Brain microvascular endothelial cell (primary cell): ENCODE measurements at places on chromosomes 1 and 21.

GRCh38 chr1:229152311-229152710 is 118.6 kb upstream of the RAB4A start:
- no peak for DNase-seq

GRCh38 chr1:156698995-156699394 is 6.4 kb downstream of the CRABP2 start:
- no peak for DNase-seq

DNA sequence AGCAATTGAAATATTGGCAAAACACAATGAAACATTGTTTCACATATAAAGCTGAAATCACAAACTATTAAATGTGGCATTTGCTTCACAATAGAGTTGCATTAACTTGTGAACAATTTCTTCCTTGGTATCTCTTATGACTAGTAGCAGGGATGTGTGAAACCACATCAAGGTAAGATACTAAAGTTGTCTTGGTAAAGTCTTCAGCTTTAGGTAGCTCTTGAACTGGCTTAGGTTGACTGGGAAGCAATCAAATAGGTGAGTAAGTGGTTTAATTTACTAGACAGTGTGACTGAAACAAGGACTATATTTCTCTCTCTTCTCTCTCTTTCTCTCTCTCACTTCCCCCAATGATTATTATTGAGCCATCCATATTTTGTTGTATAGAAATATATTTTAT is 141.5 kb upstream of the KCNK2 start:
- no peak for DNase-seq

GRCh38 chr1:198295225-198295624 is 138.4 kb downstream of the NEK7 start:
- DNase-seq, result no peak

- no peak for DNase-seq
These were observed 28.8 kb upstream of the SYDE2 start for GRCh38 chr1:85229574-85230097.

DNA sequence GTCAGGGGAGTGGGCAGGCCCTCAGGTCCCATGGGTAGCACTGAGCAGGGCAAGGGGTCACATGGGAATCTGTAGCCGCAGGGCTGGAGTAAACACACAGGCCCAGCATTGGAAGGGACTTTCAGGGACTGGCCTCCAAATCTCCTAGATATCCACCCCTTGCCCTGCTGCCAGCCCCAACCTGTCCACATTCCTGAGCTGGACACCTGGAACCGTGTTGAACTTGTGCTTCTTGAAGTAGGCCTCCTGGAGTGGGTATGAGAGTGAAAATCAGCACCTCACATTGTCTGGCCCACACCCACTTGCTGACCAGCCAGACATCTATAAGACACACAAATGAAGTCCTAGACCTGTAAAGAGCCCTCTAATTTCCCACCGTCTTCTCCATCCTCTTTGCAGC is 7.7 kb downstream of the POMGNT1 start:
- DNase-seq, result no peak

DNA sequence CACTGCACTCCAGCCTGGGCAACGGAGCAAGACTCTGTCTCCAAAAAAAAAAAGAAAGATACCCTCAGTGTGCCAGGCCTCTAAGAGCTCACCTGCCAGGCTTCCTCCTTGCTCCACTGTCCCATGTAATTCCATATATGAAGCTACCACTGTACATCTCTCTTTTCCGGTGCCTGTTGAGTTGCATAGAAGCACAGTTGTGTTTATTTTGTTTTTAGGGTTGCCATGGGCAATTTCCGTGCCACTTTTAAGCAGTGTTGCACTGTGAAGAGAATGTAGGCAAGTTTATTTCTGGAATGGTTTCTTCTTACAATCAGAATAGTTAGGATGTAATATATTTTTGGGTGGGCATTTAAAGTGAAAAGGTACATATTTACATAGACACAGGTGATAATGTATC is 23.3 kb downstream of the MR1 start:
- no peak for DNase-seq

DNA sequence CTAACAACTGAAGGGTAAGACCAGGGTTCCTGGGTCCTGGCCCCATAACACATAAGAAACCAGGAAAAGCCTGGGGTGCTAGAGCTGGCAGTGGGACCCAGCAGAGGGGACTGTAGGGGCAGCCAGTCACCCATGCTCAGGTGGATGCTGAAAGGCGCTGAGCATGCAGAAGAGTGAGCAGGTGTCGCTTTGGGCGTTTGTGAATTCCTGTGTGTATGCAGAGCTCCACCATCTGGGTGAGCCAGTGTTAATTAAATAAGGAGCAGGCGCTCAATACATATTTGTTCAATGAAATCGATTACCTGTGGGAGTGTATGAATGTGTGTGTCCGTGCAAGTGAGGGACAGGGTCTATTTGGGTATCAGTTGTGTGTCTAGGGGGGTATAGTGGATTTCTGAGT is 499 bp downstream of the C1QA start:
- no peak for DNase-seq
